ENCODE measurements at places on chromosomes 16 and 17. TPM values are rescaled to one million over a fixed set of nuclear protein-coding genes. Genes with fewer than 3 reads are reported as not detected.

SDR42E1 gene
- 0.20 TPM for total RNA-seq

DNA sequence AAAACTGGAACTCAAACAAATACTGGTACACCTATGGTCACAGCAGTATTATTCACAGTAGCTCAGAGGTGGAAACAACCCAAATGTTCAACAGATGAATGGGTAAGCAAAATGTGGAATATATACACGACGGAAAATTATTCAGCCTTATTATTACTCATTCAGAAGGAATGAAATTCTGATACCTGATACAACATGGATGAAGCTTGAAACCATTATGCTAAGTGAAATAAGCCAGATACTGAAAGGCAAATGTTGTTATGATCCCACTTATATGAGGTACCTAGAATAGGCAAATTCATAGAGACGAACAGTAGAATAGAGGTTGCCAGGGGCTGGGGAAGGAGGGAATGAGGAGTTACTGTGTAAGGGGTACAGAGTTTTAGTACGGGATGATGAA lies 27.1 kb upstream of the MYLK3 start:
- peaks cover 5% of the 10 kb centered on the region for H3K36me3 ChIP-seq
- H3K4me3 ChIP-seq, result no peak overlapping the region
- no peaks in the 10 kb centered on the region for H3K4me1 ChIP-seq

GRCh38 chr16:79605999-79606398 lies 5.5 kb upstream of the MAF start:
- H3K27me3 ChIP-seq, result peaks cover 5% of the 10 kb centered on the region
- H3K4me1 ChIP-seq, result no peaks in the 10 kb centered on the region
- no peak for DNase-seq
- H3K36me3 ChIP-seq, result no peaks in the 10 kb centered on the region

GRCh38 chr17:6231886-6232731 lies 161.9 kb downstream of the WSCD1 start:
- H3K27me3 ChIP-seq, result peaks cover 2% of the 10 kb centered on the region
- no peaks in the 10 kb centered on the region for H3K36me3 ChIP-seq
- DNase-seq, result no peak
- no peak overlapping the region for H3K27ac ChIP-seq
- H3K4me3 ChIP-seq, result no peak overlapping the region
